ENCODE measurements at places on chromosomes 3 and 15.

DNA sequence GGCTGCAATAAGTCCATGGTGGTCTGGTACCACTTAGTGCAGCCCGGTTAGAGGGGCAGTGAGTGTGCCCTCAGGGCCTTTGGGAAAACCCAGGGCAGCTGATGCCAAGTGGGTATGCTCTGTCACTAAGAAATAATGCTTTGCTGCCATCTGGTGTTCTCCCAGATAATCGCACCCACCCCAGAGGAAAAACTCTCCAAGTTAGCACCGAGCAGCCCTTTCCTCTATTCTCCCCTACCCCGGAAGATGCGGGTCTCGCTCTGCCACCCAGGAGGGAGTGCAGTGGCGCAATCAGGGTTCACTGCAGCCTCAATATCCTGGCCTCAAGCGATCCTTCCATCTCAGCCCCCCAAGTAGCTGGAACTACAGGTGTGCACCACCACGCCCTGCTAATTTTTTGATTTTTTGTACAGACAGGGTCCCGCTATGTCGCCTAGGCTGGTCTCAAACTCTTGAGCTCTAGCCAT is 21.3 kb upstream of the DAPK2 start:
- peak; percentile 43 for DNase-seq

DNA sequence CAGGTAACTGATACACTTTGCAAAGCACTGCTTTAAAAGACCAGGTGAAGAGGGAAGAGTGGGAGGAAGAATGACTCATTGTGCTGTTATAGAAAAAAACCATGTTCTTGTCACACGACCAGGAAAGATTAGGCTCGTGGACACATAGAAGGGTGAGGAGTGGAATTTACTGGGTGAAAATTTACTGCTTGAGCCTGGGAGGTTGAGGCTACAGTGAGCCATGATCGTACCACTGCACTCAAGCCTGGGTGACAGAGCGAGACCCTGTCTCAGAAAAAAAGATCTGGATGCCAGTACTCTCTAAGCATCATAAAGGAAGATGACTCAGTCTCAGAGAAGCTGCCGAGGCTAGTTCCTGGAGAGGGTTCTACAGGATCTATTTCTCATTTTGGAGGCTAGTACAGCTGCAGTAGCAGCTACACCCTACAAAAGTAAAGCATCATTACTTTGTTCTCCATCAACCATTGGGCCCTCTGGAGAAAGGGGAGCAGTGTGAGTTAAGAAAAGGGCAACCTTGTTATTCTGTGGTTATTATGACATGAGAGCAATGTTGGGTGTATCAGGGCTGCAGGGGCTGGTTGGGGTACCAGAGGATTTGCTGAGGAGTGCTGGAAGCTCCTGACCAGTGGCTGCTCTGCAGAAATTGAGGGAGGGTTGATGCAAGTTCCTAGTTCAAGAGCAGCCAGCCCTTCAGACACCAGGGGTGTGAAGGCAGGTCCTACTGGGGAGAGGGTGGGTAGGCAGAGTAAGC is 75.4 kb downstream of the CMTM8 start:
- no peak for DNase-seq

DNA sequence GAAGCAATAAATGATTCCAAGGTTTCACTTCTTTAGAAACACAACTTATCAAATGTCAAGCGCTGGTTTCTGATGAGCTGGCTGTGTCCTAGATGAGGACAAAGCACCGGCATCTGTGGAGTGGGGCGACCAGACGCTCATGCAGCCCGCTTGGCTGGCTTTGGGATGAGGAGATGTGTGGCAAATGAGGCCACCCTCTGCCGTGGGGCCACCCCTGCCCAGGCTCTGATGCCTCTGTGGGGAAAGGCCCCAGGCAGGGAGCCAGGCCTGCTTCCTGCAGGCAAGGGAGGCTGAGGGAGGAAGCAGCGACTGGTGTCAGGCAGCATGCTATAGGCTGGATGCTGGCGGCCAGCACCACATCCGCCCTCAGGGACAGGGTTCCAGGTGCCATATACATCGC is 102.9 kb downstream of the HERC2 start:
- no peak for DNase-seq

- peak; percentile 2 for DNase-seq
These were observed 357.5 kb upstream of the CADM2 start for GRCh38 chr3:84601303-84601702.

GRCh38 chr3:136994772-136995516 is 37.2 kb downstream of the IL20RB start:
- no peak for DNase-seq

GRCh38 chr3:117660941-117661817 is 951.6 kb downstream of the TUSC7 start:
- no peak for DNase-seq

GRCh38 chr3:45940781-45941365 is 2.4 kb upstream of the CXCR6 start:
- DNase-seq = no peak

- no peak for DNase-seq
These were observed 1.6 kb upstream of the GOLM2 start for GRCh38 chr15:44286814-44287452.

- DNase-seq = no peak
These were observed 98.6 kb upstream of the KLF13 start for GRCh38 chr15:31228011-31228484.

GRCh38 chr15:57726411-57726810 is 19.9 kb downstream of the POLR2M start:
- DNase-seq = no peak

DNA sequence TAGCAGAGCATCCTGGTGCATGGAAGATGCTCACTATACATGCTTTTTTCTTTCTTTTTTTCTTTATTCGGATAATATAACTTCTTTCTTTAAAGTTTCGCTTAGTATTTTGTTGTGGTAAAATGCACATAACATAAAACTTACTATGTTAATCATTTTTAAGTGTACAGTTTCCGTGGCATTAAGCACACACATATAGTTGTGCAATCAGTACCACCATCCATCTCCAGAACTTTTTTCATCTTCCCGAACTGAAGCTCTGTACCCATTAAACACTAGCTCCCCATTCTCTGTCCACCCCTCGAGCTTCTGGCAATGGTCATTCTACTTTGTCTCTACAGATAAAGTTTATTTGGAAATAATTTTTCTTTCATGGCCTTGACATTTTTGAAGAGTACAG is 1.0 kb upstream of the JAGN1 start:
- DNase-seq = no peak

- DNase-seq = no peak
These were observed 43.9 kb downstream of the UBE3A start for GRCh38 chr15:25394898-25395297.

- DNase-seq = no peak
These were observed 69.6 kb downstream of the SENP2 start for GRCh38 chr3:185655426-185656320.

DNA sequence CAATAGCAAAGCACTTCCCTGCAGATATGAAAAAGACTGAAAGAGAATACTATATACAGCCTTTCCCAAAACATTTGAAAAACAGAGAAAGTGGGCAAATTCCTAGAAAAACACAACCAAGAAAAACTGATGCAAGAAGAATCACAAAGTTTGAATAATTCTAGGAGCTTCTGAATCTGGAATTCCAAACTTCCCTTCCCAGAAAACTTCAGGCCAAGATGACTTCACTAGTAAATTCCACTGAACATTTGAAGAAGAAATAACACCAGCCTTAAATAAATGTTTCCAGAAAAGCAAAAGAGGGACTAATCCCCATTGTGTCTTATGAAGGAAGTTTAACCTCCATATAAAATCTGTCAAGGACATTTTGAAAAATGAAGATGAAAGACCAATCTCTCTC is 15.8 kb upstream of the NSMCE3 start:
- no peak for DNase-seq

DNA sequence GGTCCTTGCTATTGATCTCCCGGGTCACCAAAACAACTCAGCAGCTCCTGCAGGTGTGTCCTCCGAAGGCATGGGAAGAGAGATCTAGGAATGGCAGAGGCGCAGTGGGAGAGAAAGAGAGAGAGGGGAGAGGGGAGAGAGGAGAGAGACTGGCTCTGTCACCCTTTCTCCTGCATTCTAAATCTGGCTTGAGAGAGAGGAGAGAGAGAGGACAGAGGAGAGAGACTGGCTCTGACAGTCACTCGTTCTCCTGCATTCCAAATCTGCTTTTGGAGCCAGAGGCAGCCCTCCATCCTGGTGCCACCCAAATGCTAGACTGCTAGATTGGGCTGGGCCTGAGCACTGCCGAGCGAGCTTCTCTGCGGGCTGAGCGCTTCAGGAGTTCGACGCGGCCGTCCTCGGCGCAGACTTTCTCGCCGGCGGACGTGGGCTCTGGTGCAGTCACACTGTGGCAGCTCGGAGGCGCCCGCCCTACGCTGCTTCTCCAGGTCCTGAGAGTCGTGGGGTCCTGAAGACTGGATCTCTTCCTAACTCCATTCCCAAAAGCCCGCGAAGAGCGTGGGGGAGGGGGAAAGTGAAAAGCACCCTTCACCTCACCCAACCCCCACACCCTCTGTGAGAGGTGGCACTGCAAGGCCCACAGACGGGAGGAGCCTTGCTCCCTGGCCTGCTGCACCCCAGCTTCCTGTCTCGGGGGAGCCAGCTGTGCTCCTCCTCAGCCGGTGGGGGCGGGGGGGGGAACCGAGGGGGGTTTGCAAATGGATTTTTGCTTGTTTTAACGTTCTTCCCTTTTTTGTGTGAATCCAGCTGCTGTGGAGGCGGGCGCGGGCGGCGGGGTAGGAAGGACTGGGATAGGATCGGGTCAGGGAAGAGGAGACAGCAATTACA is 222.3 kb downstream of the MEIS2 start:
- DNase-seq = no peak

DNA sequence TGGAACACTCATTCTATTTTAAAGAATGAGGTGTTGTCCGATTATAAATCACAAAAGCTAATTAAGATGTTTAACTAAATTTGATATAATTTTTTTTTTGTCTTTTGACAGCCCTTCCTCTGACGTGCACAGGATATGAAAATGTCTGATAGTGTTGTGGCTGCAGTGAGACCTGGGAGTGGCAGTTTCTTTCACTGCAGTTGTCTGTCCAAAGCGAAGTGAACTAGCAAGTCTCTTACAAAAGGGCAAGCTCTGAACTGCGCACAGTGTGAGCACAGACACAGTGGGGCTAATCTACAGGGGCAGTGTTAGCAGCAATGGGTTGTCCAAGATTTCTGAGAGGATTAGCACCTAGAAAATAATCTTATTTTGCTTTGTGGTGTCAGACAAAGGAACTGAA is 29.1 kb upstream of the MYRIP start:
- DNase-seq = no peak

GRCh38 chr3:159974-160373 is 36.6 kb upstream of the CHL1 start:
- DNase-seq = no peak

GRCh38 chr3:162525066-162525742 is 1028.6 kb downstream of the OTOL1 start:
- no peak for DNase-seq

DNA sequence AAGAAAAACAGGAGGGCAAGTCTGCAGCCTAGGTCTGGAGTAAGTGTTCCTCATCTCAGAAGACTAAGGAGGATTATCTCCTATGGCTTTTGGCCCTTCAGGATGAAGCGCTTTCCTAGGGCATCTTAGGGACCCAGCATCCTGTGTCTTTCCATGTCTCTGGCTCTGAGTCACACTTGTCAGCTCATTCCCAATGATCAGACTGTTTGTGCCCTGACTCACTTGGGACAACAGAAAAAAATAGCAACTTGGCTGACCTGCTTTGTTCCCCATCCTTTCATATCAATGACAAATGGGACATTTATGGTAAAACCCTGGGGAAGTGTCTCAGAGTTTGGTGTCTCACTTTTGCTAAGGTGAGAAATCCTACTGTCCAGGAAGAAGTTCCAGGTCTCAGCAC is 76.2 kb upstream of the OXTR start:
- DNase-seq = no peak

DNA sequence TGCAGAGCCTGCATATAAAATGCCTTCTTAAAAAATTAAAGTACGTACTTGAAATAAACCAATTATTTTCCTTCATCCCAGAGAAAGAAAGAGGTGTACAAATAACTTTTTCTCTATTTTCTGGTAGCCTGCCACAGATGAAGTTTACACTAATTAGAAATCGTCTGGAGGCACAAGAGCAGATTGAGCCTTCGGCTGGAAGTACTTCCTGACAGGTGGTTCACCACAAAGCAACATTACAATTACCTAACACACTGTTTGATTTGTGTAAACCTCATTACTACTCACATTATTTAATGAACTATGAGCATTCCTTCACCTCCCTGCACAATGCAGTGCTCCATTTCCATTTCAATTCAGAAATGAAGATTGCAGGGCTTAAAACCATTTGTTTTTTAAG is 856.1 kb downstream of the SI start:
- DNase-seq = no peak

DNA sequence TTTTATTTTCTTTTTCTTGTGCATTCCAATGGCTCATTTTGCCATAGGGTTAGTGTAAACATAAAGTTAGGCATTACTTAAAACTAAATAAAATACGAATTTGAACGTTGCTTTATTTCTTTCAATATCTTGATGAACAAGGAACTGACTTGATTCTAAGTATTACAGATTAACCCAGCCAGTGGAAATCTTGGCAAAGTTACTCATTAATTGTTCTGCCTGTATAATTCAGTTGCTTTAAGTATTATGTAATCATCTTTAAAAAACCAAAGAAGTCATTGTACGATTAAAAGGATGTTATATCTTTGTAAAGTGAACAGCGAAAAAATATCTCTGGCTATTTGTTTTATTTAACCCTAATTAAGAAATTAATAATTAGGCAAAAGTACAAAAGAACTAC is 737.9 kb upstream of the BCHE start:
- no peak for DNase-seq

Measured in NCI-H1930 (cell line).